NCI-H460 (cell line): ENCODE measurements at places on chromosomes 4 and X. TPM values are rescaled to one million over a fixed set of nuclear protein-coding genes. Genes with fewer than 3 reads are reported as not detected.

The PLXNB3 gene
- 3.3 and 4.9 TPM in 2 replicates for total RNA-seq

The CHRNA9 gene
- total RNA-seq: 0.26 TPM in 1 of 2 replicates, not detected in the other

The SMIM43 gene
- total RNA-seq: 0.40 and 1.1 TPM in 2 replicates

The TAPT1 gene
- 8.5 and 10.5 TPM in 2 replicates for total RNA-seq

The FOXR2 gene
- not detected in 2 replicates for total RNA-seq

The PTPN13 gene
- 11.3 and 12.6 TPM in 2 replicates for total RNA-seq

The PFKFB1 gene
- 0.35 TPM in 1 of 2 replicates, not detected in the other for total RNA-seq

The TACR3 gene
- total RNA-seq: not detected in 2 replicates

The MAGEA11 gene
- 0.10 TPM in 1 of 2 replicates, not detected in the other for total RNA-seq

The GPRASP1 gene
- 0.94 and 2.2 TPM in 2 replicates for total RNA-seq

The NRK gene
- not detected in 2 replicates for total RNA-seq

The GDPD2 gene
- total RNA-seq: not detected in 2 replicates

The AKAP14 gene
- not detected in 2 replicates for total RNA-seq

The GPR78 gene
- not detected in 2 replicates for total RNA-seq

The TNMD gene
- total RNA-seq: not detected in 2 replicates

The ADGRL3 gene
- 1.4 and 1.8 TPM in 2 replicates for total RNA-seq

The YIPF7 gene
- total RNA-seq: not detected in 2 replicates

The CYTL1 gene
- not detected in 2 replicates for total RNA-seq

The NDP gene
- total RNA-seq: not detected in 2 replicates

The HTN1 gene
- not detected in 2 replicates for total RNA-seq

The PAGE4 gene
- total RNA-seq: not detected in 2 replicates

The COQ2 gene
- total RNA-seq: 35.7 and 40.3 TPM in 2 replicates

The C4orf51 gene
- total RNA-seq: not detected in 2 replicates

The USP51 gene
- total RNA-seq: 0.49 and 0.67 TPM in 2 replicates

The LNX1 gene
- 0.09 TPM in 1 of 2 replicates, not detected in the other for total RNA-seq

The MAGEA1 gene
- 64.2 and 68.8 TPM in 2 replicates for total RNA-seq
